ENCODE measurements at places on chromosomes 4 and X.

- no peaks in the 10 kb centered on the region for H3K27me3 ChIP-seq
- peak; percentile 65 for DNase-seq
- peak overlapping the region; percentile 70 for H3K27ac ChIP-seq
- no peaks in the 10 kb centered on the region for H3K36me3 ChIP-seq
- H3K4me1 ChIP-seq: peaks cover 20% of the 10 kb centered on the region
- peak overlapping the region; percentile 5 for H3K4me3 ChIP-seq
These were observed 95.9 kb upstream of the RPS6KA3 start for GRCh38 chrX:20362268-20363267.

DNA sequence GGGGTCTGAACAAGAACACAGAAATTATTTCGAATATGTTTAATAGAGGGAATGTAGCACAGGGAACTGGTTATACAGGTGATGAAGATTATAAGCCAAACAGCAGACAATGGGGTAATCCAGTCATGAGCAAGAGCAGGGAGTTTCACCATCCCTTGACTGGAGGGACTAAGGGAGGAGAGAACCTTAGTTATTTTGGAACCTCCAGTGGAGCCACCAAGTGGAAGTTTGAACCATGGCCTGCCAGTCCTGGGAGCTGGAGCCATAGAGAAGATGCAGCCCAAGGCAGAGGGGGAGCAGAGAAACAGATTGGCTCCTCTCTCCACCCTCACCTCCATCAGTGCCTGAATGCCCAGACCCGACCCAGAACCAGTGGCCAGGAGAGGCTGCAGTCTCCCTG is 264.6 kb upstream of the RASGEF1B start:
- no peaks in the 10 kb centered on the region for H3K27me3 ChIP-seq
- no peak overlapping the region for H3K27ac ChIP-seq
- no peak overlapping the region for H3K4me3 ChIP-seq
- no peak for DNase-seq

- no peaks in the 10 kb centered on the region for H3K27me3 ChIP-seq
- H3K4me1 ChIP-seq: no peaks in the 10 kb centered on the region
- no peak overlapping the region for H3K4me3 ChIP-seq
- no peaks in the 10 kb centered on the region for H3K36me3 ChIP-seq
- no peak for DNase-seq
These were observed 66.1 kb upstream of the VEGFC start for GRCh38 chr4:176858839-176859238.

GRCh38 chrX:45769761-45770582 is 569.3 kb upstream of the DIPK2B start:
- H3K27me3 ChIP-seq: no peaks in the 10 kb centered on the region
- H3K4me3 ChIP-seq: peak overlapping the region; percentile 93
- peak overlapping the region; percentile 96 for H3K27ac ChIP-seq
- H3K4me1 ChIP-seq: peaks cover 42% of the 10 kb centered on the region
- H3K36me3 ChIP-seq: peaks cover 24% of the 10 kb centered on the region

DNA sequence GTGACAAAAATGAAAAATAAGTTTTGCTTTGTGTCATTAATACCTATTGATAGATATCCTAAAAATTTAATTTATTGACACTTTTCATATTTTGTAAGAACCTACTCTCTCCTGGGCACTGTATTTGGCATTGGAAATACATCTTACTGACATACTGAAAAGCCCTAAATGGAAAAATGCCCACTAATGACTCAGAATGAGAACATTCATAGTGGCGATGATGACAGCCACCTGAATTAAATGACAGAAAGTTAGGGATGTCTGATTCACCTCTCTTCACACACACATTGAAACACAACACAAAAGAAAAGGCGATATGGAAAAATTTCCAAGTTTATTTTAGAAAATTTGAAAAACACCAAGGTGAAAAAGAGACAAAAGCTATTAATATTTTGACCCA is 992.3 kb downstream of the STPG2 start:
- no peak overlapping the region for H3K27ac ChIP-seq
- H3K36me3 ChIP-seq: no peaks in the 10 kb centered on the region
- no peak overlapping the region for H3K4me3 ChIP-seq
- DNase-seq: no peak

DNA sequence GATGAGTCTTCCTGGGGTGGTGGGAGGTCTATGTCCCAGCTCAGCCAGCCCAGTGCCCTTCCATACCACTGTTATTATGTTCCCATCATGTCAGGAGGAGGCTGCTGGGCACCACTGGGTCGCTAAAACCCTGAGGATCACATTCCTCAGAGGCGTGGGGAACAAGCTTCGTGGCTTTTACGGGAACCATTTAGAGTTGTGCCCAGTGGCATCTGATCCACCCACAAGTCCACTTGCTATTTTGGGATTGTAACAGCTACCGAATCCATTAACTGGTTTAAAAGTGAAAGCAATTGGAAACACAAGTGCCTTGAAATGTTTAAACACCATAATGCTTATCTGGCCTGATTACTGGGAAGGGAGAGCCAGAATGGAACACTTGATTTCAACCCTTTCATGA is 13.1 kb upstream of the CCKAR start:
- peak; percentile 30 for DNase-seq
- H3K4me3 ChIP-seq: no peak overlapping the region
- H3K27ac ChIP-seq: no peak overlapping the region
- no peaks in the 10 kb centered on the region for H3K4me1 ChIP-seq
- no peaks in the 10 kb centered on the region for H3K27me3 ChIP-seq
- H3K36me3 ChIP-seq: no peaks in the 10 kb centered on the region

DNA sequence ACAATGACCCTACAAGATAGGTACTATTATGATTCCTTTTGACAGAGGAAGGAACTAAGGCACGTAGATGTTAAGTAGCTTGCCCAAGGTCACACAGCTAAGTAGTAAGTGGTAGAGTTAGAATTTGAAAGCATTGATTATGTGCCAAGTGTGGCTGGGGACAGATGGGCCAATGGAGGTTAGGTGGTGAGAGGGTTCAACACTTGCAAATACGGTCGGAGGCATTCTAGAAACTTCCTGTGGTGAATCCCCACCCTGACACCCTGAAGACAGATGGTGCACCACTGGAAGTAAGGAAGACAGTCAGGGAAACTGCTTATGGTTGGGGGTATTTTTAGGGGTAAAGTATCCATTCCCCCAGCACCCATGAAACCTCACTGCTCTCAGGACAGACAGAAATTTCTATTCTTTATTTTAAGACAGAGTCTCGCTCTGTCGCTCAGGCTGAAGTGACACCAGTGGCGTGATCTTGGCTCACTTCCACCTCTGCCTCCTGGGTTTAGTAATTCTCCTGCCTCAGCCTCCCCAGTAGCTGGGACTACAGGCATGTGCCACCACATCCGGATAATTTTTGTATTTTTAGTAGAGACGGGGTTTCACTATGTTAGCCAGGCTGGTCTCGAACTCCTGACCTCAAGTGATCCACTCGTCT is 142.5 kb downstream of the RASL11B start:
- no peaks in the 10 kb centered on the region for H3K36me3 ChIP-seq
- no peak for DNase-seq
- no peaks in the 10 kb centered on the region for H3K4me1 ChIP-seq
- H3K27ac ChIP-seq: no peak overlapping the region
- H3K4me3 ChIP-seq: no peak overlapping the region

DNA sequence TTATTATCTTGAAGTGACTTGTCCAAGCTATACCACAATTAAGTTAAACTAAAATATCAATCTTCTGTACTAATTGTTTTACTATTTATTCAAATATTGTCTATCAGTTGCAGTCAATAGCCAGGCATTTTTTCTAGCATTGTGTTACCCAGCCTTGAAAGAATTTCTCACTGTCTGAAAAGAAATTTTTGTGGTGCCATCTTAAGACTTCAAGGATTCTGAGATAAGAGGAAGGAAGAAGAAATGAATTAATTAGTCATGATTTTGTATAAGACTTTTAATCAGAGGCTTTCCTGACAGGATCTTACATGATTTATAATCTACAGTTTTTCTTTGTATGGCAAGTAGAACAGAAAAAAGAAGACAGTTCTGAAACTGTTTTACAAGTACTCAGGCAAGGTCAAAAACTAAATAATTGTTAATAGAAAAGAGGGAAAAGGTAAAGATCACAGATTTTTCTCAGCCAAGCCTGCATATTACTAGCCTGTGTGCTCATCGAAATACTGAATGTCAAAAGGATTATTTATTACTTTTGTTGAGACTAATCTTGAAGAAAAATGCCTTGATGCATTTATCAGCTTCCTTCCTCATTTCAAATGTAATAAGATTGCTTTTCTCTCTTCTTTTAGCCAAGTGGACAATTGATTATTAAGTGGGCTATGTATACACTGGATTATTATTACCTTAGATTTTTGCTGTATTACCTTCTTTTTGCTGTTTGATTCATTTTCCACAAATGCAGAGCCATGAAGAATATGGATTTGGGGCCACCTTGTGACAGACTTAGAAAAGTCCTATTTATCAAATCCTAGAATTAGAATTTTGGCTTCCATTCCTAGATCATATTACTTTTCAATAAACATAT is 53.8 kb downstream of the CXCL1 start:
- H3K36me3 ChIP-seq: no peaks in the 10 kb centered on the region
- no peak overlapping the region for H3K27ac ChIP-seq
- no peak overlapping the region for H3K4me3 ChIP-seq
- peak; percentile 16 for DNase-seq

Measured in astrocyte (in vitro differentiated cells and primary cell).